Stomach (tissue), 19 donors: ENCODE measurements at places on chromosomes 5 and 9.

- DNase-seq: peak; percentile 72
Measured at GRCh38 chr5:141874262-141874964, 3.8 kb downstream of the PCDH1 start.

GRCh38 chr5:39021413-39021812 is 52.8 kb downstream of the RICTOR start:
- DNase-seq: no peak

DNA sequence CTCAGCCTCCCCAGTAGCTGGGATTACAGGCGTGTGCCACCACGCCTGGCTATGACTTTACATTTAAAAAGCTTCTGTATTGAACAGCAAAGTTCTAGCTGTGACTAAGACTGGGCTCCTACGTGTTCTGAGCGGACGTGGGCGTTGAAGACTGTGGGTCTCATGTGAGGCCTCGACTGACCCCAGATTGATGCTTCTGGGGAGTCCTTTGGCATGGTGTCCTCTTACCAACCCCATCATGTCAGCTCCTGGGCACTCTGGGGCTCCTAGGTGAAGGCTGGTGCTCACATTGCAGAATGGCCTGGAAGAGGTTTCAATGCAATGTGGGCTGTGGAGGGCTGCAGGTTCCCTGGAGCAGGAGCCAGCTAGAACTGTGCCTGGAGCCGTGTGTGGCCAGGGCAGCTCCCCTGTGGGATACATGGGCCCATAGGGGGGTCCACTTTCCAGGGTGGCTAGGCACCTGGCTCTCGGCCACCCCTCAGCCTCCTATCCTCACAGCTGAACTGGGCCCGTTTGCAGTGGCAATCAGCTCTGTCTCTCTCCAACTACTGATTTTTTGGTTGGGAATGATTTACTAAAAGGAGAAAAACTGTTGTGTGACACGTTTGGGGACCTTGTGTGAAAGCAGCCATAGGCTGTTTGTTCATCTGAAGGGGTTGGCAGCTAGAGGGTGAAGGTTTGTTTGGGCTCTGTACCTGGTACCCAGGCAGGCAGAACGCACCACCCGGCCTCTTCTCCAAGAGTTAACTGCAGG is 29.7 kb downstream of the SLC25A25 start:
- DNase-seq: no peak

GRCh38 chr5:1648806-1649205 is 125.0 kb upstream of the LPCAT1 start:
- no peak for DNase-seq

DNA sequence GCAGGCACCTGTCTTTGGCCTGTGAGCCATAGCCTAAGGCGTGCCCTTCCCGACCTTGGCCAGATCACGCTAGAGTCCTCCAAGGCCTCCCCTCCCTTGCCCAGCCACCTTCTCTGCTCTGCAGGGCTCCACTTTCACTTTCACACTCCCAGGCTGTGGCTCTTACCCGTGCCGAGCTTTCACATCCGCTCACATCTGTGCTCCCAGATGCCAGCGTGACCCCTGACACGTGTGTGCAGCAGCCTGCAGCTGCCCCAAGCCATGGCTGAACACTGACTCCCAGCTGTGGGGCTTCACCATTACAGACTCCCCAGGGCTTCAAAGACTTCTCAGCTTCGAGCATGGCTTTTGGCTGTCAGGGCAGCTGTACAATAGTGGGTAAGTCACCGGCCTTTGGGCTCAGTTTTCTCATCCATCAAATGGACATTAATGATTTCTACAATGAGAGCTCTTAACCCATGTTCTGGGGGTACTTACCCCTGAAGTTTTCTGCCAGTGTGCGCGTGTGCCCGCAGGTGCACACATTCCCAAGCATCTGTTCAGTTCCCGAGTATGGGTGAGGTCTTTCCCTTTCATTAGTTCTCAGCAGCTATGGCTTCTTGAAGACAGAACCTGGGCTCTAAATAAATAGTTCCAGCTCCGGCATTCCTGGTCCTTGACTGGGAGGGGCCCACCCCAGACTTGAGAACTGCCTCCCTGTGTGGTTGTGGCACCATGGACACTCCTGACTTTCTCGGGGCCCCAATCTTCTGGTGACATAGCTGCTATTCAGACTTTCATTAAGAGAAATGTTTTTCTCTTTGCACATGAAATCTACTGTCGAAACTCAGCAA is 118.6 kb downstream of the RGS3 start:
- DNase-seq: peak; percentile 84

- no peak for DNase-seq
Measured at GRCh38 chr9:70058569-70059116, 15.0 kb downstream of the MAMDC2 start.

DNA sequence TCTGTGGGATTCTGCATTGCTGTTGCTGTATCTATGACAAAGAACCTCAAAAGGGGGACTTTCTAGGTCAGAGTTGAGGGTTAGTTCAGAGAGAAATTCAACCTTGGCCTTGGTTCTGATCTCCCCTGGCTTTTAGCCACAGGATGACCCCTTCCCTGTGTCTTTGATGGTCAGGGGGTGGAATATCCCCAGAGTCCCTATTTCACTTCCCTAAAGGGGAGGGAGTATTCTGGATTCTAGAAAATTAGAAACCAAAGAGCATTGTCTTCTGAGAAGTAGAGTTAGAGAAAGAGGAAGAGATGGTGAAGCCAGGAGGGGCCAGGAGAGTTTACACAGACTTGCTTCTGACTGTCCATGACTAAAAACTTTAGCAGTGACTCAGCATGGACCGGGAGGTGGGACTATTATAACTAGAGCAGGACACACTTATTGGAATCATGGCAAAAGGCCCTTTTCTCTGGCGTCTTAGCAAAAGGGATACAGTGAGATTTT is 56.2 kb upstream of the LPAR1 start:
- DNase-seq: peak; percentile 42

GRCh38 chr5:35046774-35047173 is 975 bp downstream of the AGXT2 start:
- DNase-seq: no peak

DNA sequence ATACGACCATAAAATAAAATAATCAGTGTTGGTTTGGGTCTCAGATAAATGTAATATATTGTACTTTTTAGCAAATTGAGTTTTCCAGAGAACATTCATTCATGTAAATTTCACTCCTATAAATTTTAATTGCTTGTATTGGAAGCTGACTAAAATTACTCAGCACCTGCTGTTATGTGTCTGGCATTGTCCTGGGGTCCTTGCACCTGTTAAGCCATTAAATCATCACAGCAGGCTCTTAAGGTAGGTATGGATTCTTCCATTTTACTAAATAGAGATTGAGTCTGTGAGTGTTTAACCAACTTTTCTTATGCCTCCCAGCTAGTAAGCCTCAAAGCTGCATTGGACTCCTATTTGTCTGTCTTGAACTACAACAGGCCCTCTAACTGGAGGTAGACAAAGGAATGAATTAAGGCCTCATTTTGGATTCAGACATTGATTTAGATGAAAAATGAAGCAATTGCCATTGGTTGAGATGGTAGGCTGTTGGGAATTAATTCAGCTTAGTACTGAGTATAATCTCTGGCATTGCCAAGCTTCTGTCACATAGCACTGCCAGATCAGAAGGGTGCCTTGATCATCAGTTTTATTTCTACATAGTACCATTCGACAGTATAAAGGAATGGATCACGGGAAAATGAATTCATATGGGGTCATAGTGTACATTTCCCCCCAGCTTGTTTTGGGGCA is 78.9 kb downstream of the PARP8 start:
- DNase-seq: no peak

DNA sequence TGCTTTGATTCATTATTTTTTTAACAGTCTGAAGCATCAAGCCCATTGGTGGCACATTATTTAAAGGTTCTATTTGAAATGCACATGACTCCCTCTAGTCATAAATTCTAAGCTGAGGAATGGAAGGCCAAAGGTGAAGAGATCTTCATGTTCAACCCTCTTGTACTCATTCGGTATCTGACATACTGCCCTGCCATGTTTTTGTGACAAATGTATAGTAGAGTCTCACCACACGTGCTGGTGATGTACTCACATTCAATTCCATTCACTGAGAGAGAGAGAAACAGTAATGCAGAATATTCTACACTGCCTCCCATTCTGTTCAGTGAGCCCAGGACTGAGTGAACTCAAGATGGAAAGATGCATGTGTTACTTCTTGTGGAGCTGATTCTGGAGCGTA is 98.3 kb downstream of the GDA start:
- no peak for DNase-seq

DNA sequence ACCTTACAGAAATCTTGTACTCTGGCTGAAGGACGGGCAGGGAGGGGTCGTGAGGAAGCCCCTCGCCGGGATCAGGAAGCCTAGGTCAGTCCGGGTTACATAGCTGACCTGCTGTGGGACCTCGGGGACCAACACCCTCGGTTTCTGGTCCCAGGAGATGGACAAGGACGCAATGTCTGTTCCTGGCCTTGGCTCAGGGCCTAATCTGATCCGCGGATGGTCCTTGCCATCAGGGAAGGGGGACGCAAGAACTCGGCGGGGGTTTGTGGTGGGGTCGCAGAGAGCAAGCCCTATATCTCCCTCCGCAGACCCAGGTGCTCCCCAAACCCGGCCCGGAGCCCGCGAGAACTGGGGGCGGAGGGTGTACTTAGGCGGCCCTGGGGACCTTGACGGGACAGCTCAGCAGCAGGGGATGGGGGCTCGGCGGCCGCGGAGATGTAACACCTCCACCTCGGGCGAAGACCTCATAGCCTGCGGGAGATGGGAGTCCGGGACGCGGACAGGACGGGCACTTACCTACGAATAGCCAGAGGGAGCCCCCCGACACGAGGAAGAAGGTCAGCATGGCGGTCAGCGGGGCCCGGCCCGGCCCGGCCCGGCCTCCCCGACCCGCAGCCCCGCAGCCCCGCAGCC is 353 bp downstream of the ACSL6 start:
- DNase-seq: no peak

DNA sequence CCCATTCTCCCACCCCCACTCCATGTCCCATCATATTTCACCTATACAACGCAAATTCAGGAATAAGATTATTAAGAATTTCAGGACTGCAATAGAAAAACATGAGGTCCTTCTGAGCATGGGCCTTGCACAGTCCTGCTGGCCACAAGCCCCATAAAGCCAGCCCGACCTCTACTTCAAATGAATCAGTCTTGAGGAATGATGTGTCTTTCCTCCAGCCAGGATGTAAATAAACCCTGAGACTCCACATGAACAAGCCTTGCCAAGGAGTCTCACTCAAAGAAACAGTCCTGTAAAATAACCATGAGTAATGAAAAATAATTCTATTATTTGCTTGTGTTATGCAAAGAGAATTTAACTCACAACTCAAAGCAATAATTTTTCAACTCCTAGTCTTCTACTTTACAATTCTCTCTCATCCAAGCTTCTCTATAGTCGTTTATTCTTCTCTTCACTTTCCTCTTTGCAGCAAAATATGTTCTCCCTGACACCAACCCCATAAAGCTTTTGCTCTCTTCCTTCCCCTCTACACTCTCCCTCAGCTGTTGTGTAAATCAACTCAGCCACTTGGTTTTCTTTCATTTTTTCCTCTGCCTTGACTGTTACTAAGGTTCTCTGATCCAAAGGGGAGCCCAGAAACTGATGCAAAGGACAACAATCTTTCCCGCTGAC is 140.1 kb upstream of the MOCS2 start:
- DNase-seq: peak; percentile 21

DNA sequence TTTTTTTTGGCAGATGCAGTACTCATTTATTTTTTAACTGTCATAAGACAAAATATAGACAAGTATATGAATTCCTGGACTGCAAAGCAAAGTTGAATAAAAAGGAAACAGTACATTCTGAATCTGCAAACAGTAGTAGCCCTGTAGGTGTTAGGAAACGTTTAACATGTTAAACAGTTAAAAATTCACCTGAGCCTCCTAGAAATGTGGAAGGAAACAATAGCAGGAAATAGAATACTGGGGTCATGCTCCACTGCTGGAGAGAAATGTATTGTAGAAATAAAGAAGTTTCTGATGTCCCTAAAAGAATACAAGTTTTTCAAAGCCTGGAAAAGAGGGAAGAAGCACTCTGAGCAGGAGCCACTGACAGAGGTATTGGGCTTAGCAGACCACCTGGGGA is 866.0 kb downstream of the PTPRD start:
- no peak for DNase-seq

GRCh38 chr9:17519761-17520160 is 59.1 kb upstream of the SH3GL2 start:
- peak; percentile 39 for DNase-seq

- no peak for DNase-seq
Measured at GRCh38 chr9:18360005-18360404, 113.9 kb upstream of the ADAMTSL1 start.

- no peak for DNase-seq
Measured at GRCh38 chr5:57219386-57219785, 45.5 kb downstream of the GPBP1 start.

GRCh38 chr9:92276331-92277032 is 17.0 kb downstream of the IARS1 start:
- DNase-seq: no peak

DNA sequence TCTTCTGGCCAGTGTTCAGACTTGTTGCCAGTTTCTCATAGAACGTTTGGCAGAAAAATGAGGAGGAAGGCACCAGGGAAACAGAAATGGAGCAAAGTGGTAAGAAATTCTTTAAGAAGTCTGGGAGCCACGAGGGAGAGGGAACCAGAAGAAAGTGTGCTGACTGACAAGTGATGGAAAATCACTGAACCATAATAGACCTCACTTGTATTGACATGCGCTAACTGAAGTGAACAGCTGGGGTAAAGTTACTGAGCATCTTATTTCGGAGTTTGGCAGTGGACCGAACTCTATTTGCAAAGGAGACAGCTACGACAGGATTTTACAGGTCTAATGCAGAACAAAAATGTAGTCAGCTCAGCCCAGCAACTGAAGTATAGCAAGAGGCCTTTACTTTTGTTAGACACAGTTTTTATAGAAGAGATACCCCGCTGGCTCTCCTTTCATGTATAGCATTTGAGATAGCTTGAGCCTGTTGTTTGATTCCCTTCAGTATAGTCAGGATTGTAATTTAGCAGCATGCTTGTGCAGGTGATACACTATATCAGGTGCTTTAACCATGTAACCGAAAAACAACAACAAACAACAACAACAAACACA is 53.6 kb downstream of the HMHB1 start:
- no peak for DNase-seq

DNA sequence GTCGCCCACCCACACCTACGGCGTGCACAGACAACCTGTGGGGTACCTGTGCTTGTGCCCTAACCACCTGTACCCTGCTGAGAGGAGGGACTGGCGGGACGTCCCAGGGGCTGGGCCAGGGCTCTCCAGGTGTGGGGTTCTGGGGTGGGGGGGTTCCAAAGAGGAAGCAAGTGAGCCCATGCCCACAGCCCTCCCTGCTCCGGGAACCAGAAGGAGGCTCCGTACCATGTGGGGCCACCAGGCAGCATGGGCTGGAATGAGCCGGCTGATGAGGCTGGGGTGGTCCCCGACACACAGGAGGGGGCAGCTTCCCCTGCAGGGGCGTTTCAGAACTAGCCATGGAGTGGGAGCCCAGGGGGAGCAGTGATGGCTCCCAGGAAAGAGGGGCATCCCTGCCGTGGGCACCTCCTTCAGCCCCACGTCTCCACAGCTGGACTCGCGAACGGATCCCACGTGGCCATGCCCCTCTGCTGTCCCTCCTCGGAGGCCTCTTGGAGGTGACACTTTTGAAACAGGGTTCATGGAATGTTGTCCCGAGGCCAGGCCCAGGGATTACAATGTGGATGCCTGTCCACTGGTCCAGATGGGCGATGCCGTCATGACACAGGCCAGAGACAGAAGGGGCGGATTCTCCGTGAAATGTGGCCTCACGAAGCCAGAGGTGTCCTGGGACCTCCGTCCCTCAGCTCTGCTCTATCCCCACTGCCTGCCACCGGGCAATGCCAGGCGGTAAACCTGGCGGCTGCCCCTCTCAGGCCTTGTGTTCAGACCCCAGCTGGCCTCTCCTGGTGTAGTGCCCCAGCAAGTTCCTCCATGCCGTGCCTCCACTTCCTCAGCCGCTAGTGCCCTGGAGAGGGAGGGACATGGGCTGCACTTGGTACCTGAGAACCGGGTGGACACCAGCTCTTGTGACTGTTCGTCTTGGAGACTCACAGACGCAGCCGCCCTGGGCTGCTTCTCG is 33.6 kb upstream of the IRX4 start:
- peak; percentile 18 for DNase-seq
